ENCODE measurements at places on chromosomes 16 and 17. TPM values are rescaled to one million over a fixed set of nuclear protein-coding genes. Genes with fewer than 3 reads are reported as not detected.
A peak's percentile ranks its signal among the peaks of the same experiment; 100 is the strongest.

Gene NDEL1
- 47.6 TPM for total RNA-seq

Gene TXNL4B
- 14.5 TPM for total RNA-seq

Gene BAIAP3
- 1.4 TPM for total RNA-seq

Gene CNGB1
- total RNA-seq, result not detected

Gene OTOA
- total RNA-seq, result not detected

DNA sequence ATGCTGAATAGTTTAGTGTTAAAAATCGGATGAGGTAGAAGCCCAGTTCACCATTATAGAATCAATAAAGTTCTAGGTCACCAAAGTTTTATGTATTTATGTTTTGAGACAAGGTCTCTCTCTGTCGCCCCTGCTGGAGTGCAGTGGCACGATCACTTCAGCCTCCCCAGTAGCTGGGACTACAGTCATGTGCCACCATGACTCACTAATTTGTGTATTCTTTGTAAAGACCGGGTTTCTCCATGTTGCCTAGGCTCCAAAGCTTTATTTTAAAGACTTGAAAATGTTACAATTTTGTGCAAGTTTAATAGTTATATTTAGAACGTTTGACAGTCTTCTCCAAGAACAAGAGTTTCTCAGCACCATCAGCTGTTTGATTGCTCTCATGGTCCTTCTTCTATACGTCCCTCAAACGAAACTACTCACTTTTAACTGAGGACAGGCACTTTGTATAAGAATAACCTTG, 32.1 kb downstream of the NDE1 start:
- peak; percentile 88 for DNase-seq

DNA sequence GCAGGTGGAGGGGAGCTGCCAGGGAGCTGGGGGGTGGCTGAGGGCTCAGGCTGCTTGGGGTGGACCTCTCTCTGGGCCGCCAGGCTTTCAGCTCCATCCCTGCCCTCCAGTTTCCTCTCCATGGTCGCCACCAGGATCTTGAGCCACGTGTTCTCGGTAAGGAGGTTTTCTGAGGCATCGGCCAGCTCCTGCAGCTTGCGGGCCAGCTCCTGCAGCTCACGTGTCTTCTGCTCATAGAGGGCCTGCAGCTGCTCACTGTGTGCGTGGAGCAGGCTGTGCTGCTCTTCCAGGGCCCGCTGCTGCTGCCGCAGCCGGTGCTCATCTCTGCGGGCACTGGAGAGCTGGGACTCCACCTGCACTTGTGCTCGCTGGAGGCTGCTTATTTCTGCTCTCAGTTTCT, 11.0 kb downstream of the SNN start:
- no peak for DNase-seq

DNA sequence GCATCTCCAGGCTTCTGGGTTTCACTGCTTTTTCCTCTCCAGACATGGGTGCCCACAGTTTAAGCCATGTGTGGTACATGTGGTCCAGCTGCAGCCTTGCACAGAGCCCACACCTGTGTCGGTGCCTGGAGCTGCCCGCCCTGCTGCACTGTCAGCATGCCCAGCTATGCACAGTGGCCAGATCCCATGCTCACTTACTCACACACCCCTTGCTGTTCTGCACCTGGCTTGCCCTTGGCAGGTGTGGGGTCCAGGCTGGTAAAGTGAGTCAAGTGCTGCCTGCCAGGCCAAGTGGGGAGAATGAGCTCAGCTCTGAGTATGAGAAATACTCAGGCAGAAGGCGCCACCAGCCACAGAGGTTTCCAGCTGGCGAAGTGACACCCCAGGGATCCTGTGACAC, 739.9 kb downstream of the CDH11 start:
- no peak for DNase-seq

DNA sequence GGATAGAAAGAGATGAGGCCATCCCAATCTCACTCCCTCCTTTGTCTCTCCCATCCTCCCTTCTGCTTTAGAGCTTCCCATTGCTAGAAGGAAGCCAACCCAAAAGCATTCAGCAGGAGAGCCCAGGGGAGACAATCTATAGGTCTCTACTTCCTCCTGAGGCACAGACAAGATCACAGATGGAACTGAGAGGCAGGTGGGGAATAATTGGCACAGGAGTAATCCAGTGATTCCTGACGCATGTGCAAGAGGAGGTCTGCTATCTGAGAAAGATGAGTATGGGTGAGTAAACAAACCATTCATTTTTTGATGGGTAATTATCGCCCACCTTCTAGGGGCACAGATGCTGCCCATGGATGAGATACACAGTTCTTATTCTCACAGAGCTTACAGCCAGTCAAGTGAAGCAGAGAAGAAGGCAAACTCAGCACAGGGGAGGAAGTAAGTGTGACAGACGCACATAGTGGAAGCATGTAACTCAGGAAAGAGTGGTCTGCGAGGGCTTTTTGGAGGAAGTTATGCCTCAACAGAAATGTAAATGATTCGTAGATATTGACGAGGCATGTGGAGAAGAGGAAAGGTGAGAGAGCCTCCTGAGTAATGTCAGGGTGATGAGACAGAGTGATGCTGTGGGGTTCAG, 88.9 kb upstream of the HLF start:
- no peak for DNase-seq

GRCh38 chr16:55145771-55146603, 178.0 kb upstream of the IRX6 start:
- no peak for DNase-seq

GRCh38 chr17:81519284-81520020, 6.9 kb upstream of the ACTG1 start:
- DNase-seq, result peak; percentile 32

- DNase-seq, result no peak
These were observed 8.1 kb upstream of the KREMEN2 start for GRCh38 chr16:2955779-2956578.

DNA sequence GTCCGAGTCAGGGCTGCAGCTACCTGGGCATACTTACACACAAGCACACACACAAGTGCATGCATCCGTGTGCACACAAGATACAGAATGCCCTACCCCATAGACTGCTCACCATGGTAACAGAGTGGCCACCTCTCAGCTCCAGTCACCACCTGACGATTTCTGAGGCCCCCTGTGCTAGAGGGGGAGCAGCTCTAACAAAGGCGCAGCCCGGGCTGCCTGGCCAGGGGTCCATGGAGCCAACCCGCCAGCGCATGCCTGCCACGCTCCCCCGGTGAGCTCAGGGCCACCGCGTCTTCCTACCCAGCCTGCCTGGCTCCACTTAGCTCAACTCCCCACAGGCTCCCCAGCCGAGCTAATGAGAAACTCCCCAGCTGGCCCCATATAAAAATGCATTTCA, 75.5 kb downstream of the ZNF423 start:
- no peak for DNase-seq

DNA sequence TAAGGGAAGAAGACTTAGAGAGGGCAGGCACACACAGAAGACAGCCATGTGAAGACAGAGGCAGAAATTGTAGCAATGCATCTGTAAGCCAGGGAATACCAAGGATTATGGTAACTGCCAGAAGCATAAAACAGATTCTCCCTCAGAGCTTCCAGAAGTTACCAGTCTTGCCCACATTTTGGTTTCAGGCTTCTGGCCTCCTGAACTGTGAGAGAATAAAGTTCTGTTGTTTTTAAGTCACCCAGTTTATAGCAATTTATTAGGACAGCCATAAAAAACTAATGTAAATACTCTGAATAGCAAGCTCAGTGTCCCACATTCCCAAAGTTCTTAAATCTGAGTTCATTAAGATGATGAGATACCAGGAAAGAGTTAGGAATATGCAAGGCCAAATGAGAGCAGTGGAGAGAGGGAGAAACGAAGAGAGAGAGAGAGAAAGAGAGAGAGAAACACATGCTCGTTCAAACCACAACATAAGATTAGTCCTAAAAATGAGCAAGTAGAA, 123.4 kb downstream of the HS3ST3A1 start:
- DNase-seq, result no peak

DNA sequence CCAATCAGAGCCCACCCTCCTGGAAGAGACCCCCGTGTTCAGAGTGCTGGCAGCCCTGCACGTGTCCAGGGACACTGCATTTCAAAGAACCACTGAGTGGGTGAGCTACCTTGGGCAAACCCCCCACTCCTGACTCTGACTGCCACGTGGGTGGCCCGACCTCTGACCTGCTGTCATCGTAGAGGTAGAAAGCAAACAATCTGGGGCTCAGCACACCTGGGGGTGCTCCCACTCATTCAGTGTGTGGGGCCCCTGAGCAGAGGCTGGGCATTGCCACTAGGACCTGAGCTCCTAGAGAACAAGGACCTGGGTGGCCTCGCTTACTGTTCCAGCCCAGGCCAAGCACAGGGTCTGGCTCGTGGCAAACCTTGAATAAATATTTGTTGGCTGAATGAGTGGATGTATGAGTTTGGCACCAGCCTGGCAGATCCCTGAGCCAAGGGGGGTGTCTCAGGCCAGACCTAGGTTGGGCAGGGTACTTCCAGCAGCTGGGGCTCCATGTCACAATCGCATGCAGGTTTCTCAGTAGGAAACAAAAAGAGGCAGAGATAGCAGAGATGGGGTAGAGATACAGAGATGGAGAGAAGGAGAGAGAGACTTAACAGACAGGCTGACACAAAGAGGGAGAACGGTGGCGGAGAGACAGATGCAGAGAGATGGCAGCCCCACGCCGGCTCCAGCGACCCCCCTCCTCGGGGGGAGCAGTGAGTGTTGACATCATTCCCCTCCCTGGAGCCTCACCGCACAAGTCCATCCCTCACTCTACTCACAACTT, 5.4 kb upstream of the DRC7 start:
- DNase-seq, result no peak

DNA sequence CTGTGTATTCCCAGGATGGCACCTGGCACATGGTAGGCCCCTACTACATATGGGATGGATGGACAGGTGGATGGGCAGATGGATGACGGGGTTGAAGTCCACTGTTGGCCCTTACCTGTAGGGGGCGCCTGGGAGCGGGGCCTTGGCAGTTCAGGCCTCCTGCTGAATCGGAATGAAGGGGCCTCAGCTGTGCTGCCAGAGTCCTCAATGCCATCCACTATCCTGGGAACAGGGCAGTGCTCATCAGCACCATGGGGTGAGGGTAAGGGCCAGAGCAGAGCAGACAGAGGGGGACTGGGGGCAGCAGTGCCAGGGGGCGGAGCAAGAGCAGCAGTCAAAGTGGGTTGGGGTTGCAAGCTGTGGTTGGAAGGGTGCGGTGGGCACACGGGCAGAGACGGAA, 8.3 kb upstream of the RAB5C start:
- DNase-seq, result peak; percentile 40

GRCh38 chr17:7789131-7789530, 44.9 kb upstream of the KDM6B start:
- DNase-seq, result no peak

All from dermis blood vessel endothelial cell (primary cell).